ENCODE measurements at places on chromosomes 1 and 21.

DNA sequence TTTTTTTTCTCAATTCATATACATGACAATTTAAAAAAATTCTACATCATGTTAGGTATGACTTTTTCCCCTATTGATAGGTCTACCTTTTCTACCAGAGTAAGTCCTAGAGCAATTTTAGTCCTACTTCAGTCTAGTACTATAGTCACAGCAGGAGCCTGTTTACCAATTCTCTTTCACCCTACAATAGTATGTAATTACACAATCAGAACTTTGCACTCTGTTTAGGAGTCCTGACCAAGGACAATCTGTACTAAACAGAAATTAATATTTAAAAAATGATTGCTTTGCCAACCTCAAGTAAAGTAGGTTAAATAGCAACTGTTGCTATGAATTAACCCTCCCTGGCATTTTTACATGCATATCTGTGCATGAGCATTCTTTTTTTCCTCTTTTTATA, 810 bp upstream of the CYP4A11 start:
- DNase-seq, result no peak

- no peak for DNase-seq
Measured at GRCh38 chr1:223223091-223223995, 80.3 kb upstream of the TLR5 start.

- DNase-seq, result no peak
Measured at GRCh38 chr1:218431476-218431875, 86.3 kb downstream of the TGFB2 start.

GRCh38 chr1:116909512-116910378, at the start of gene PTGFRN:
TSS of gene PTGFRN (plus strand) at chr1:116909916. CDS start at chr1:116910204, 288 bp downstream.
- no peak for DNase-seq

DNA sequence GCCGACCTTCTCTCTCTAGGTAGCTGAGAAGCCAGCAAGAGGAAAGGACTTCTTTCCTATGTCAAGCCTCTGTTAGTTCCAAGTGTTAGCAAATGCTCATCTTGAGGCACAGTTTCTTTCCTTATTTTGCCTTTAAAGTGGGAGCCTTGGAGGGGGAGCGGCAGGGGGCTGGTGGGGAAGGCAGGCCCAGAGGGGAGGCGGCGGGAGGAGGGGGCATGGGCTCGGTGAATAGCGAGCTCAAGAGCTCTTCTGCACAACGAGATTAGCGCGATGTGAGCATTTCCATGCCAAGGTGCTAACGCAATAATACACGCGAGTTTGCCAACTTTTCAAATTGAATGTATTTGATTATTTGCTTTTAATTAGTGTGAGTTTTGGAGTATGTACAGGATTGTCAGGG, 372.6 kb downstream of the RPS6KC1 start:
- DNase-seq, result no peak

DNA sequence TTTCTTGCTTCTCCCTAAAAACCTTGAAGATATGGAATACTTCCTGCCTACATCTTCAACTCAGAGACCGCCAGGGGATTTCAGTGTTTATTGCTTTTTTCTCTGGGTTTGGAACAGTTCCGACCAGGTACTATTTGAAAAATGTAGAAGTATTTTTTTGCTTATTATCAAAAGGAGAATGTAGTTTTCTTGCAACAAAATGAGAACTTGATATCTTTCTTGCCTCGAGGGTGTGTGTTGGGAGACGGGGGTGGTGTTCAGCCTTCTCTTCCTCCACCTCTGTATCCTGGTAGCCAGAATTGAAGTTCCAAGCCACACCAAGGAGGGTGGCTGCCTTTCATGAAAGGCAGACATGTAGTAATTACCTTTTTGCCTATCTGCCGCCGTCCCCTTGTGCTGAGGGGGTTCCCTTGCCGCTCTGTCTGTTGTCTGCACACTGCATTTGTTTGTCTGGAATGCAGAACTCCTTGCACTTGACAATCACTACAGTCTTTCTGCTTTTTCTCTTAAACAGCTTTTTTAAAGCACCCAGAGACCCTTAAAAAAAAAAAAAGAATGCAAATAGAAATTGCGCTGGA, 212.1 kb downstream of the PBX1 start:
- DNase-seq, result no peak

- DNase-seq, result no peak
Measured at GRCh38 chr1:37809942-37810341, 1.9 kb upstream of the YRDC start.

Measured in CD4-positive, alpha-beta T cell treated with Interleukin-6 at 100 ng/mL for 8 hours (primary cell).